ENCODE measurements at places on chromosomes 4 and X.

- DNase-seq = no peak
These were observed 52.4 kb downstream of the EDNRA start for GRCh38 chr4:147533331-147533730.

DNA sequence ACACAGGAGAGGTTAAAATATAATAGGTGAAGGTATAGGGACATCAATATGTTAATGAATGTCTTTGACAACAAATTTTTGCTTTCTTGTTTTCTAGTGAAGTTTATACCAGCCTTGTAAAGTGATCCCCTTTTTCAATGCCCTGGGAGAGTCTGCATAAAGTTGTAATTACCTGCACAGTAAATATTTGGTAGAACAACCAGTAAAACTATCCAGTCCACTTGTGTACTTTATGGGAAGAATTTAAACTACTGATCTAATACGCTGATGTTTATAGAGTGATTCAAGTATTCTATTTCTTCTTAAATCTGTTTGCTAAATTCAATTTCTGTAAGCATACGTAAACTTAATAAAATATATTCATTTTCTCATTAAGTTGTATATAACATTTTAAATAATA is 103.3 kb downstream of the GPM6A start:
- no peak for DNase-seq

DNA sequence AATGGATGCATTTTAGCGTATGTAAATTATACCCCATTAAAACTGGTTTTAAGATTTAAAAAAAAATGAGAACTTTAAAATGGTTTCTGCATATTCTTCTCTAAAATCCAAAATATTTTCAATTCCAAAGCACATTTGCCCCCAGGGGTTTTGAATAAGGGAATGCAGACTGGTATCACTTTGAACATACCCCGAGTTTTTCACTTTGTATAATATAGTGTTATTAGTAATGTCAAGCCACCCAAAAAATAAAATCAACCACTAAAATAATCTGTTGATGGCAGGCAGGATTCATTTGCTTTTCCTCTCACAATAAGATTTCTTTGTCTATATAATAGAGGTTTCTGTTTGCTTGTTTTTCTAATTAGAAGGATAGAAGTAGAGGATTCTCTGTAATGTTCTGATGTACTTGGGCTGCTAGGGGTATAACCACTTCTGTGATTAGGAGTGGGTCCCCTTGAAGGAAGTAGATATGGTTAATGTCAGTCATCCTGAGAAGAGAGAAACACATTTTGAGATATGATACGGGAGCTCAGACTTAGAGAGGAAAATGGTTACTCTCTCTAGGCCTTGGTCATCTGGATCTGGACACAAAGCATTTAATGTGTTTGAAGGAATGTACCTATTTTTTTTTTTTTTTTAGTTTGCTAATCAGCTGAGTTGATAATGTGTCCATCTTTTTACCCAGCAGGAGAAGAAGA is 9.3 kb upstream of the LIN54 start:
- no peak for DNase-seq

DNA sequence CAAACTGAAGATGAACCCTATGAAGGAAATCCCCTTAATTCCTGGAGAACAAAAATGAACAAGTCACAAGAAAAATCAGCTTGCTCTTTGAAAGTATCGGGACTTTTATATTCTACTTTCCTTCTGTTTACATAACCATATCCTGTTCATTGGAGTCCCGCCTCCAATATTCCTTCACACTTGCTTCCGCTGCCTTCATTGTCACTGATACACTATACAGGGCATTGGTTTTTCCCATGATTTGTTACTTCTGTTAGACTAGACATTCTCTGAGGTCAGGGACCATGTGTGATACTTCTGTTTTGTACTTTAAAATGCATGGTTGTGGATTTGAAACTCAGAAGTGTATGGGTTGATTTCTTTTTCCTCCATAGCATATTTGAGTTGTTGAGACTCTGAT is 18.8 kb downstream of the MCUB start:
- DNase-seq = no peak

DNA sequence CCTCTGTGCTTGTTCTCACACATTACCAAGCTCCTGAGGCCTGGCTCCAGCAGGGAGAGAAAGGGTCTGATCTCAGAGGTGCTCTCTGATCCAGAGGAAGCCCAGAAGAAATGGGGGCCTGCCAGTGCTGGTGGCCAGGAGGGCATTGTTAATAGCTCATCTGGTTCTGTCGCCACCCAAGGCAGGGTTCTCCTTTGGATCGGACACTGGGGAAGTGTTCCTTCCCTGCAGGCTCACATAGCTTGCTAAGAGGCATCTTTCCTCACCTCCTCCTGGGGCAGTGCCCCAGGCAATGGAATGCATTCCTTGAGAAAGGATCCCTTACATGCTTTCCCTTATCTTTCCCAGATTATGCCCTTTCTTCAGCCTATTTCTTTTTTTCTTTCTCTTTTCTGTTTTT is 53.8 kb downstream of the RBM47 start:
- DNase-seq = no peak

DNA sequence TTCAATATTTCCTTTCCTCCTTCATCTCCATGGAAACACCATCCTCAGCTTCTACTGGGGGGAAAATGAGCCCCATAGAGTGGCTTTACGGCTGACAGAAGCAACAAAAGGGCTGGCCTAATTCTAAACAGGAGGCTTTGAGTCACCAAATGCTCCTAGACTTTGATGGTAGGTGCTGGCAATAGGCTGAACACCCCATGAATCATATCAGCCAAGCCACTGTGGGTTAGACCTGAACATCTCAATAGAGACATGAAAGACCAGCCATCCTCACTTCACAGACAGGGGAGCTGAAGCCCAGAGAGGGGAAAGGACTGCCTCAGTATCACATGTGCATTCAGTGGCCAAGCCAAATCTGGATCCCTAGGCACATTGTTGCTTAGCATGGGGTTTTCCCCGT is 107.6 kb downstream of the AMER1 start:
- DNase-seq = no peak

DNA sequence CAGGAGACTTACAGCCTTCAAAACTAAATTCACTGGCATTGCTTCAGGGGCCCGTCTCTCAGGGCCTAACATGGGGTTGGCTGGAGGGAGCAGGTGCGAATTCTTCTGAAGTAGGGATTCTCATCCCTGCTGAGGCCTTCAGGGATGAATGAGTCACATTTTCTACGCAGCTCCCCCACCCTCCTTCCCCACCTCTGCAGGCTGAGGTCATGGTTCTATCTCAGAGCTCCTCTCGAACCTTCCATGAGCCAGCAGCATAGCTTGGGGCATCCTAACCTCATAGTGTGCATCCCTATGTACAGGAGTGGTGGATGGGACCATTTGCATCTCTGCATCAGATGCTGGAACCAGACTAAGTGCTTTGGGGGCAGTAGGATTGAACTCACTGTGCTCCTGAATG is 309.2 kb downstream of the EVC2 start:
- no peak for DNase-seq

DNA sequence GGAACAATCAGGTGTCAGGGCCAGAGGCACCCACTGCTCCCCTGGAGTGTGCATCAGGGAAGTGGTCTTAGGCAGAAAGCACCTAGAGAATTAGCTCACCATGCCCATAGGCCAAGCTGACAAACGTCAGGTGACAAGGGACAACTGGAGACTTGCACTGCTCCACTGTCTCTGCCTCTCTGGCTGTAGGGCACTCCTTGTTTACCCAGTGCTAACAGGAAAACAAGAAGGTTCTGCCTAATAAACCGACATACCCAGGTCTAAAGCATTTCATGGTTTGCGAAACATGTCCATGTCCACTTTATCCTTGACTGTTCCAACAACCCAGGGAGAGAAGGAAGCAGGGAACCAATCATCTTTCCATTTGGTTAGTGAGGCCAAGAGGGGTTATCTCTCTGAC is 92.5 kb upstream of the MAMLD1 start:
- no peak for DNase-seq

DNA sequence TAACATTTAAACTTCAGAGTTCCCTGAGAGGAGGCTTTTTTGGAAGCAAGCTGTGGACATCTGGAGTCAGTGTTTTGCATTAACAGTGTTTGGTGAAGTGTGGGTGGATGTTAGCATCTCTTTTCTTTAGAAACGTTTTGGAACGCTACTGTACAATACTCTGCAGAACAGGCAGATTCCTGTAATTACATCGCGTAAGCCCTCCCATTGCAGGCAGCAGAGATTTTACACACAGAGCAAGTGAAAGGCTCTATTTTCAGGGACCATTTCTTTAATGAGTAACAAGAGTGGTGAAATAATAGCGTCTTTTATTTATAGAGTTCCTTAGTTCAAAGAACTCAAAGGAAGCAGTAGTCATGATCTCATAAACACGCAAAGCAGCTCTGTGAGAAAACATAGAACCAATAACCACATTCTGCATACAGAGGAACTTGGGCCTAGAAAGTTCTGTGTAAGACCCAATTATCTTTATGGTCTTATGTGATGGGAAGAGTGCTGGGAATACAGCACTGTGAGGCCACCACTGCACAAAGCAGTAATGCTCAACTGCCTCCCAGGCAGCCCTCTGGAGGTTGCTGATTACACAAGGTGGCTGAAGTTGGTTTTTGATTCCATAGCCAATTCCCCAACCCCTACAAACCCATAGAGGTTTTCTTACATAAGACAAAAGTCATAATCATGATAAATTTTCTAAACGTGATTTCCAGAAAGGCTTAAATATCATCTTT is 298.7 kb upstream of the EPHA5 start:
- no peak for DNase-seq

DNA sequence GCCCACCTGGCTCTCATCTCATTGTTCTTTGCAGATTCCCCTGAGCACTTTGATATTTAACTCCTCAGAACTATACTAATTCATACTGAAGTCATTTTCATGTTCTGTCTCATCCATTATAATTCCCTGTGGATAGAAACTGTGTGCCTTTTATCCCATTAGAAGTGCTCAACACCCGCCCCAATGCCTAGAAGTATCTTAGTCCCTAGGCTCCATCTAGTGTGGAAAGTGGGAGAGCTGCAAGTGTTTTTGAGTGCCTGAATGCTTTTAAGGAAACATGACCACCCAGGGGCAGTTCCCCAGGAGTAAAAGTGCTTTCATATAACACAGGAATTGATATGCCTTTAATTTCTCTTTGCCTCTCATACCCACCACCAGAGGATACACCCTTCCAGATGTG is 117.0 kb downstream of the CHRDL1 start:
- no peak for DNase-seq

- no peak for DNase-seq
These were observed 19.7 kb downstream of the NOP14 start for GRCh38 chr4:2943364-2944090.

Data from HT1080 (cell line).